ENCODE measurements at places on chromosomes 2 and 18.

GRCh38 chr2:238975408-238975807, 127.5 kb downstream of the TWIST2 start:
- DNase-seq, result no peak

DNA sequence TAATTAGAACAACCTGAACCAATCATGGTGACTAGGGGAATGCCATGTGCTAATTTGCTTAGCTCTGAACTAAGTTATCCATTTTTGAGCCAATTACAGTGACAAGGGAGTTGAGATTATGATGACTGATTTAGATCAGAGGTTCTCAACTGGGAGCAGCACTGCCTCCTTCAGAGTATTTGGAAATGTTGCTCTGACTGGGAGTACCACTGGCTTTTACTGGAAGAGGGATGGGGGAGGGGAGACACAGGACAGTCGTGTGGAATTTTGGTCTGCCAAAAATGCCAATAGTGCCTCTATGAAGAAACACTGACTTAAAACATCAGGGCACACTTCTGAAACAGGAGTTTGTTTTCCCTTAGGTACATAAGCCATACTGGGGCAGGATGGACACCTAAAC, 48.1 kb upstream of the VPS54 start:
- DNase-seq, result no peak

- DNase-seq, result no peak
These were observed 135.2 kb downstream of the RTN4 start for GRCh38 chr2:54915101-54915500.

DNA sequence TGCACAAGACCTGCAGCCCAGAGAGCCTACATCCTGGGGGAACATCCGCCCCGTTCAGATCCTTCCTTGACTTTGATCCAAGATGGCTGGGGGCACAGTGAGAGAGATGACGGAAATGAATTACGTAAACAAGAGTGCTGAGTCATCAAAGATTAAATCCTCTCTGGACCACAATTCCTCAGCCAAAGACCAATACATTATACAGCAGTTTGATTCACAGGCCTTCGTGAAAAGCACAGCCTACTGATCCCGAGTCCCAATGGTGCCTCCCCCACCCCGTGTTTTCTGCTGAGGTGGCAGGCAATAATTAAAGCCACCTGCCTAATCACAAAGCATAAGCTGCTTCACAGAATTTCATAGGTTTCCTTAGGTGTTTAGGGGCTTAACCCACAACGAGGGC, 43.0 kb downstream of the MYO5B start:
- DNase-seq, result peak; percentile 28

DNA sequence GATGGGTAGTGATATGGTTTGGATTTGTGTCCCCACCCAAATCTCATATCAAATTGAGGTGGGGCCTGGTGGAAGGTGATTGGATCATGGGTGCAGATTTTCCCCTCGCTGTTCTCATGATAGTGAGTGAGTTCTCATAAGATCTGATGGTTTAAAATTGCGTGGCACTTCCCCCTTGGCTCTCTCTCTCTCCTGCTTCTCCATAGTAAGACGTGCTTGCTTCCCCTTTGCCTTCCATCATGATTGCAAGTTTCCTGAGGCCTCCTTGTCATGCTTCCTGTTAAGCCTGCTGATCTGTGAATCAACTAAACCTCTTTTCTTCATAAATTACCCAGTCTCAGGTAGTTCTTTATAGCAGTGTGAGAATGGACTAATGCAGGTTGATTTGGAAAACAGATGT, 223.2 kb upstream of the APCDD1 start:
- no peak for DNase-seq

DNA sequence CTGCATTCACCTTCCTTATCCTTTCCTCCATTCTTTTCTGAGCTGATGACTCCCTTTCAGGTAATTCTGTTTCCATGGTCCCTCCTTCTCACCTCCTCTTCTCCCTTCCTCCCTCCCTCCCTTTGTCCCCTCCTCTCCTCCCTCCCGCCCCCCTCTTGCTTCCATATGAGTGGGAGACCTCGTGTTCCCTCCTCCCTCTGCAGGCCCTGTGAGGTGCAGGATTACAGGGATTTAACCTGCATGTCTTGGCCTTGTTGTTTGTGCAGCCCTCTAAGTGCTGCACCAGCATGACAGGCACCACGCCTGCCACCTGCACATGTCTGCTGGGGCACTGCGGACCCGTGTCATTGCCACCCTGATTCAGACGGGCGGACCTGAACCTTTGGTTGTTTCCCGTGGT, 103.1 kb downstream of the SNTG2 start:
- DNase-seq, result no peak

DNA sequence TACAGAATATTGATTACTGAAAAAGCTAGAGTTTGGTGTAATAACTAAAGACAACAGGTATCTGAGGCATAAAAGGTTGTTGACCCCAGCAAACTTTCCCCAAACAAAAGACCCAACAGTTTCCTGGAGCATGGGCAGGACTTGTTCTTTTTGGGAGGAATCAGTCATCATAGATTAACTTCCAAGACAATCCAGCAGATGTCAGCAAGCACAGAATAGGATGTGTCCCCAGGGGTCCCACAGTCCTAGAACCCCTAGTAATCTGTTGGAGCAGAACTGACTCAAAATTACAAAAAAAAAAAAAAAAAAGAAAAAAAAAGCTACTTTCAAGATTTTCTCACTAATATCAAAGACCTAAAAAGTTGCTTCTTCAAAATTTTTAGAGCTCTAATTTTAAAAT, 564.7 kb upstream of the SLC39A10 start:
- DNase-seq, result no peak

DNA sequence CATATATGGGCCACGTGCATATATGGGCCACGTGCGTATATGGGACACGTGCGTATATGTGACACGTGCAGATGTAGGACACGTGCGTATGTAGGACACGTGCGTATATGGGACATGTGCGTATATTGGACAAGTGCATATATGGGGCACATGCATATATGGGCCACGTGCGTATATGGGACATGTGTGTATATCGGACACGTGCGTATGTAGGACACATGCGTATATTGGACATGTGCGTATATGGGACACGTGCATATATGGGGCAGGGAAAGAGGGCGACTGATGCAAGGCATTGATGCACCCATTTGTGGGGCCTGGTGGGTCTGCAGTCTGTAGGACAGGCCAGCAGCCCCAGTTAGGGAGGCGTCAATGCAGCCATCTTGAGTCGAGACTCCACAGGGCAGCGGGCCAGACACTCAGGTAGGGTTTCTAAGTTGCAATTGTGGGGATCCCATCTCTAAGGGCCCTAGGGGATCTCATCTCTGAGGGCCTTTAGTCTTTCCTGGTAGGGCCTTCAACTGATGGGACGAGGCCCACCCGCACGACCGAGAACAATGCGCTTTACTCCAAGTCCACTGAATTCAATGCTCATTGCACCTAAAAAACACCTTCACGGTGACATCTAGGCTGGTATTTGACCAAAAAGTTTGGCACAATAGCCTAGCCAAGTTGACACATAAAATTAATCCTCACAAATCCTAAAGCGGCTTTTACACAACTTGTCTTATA, 92.3 kb upstream of the ZNF516 start:
- no peak for DNase-seq

- no peak for DNase-seq
These were observed 118.0 kb downstream of the PLB1 start for GRCh38 chr2:28613633-28614501.

- no peak for DNase-seq
These were observed 80.6 kb downstream of the EML6 start for GRCh38 chr2:54803783-54804751.

DNA sequence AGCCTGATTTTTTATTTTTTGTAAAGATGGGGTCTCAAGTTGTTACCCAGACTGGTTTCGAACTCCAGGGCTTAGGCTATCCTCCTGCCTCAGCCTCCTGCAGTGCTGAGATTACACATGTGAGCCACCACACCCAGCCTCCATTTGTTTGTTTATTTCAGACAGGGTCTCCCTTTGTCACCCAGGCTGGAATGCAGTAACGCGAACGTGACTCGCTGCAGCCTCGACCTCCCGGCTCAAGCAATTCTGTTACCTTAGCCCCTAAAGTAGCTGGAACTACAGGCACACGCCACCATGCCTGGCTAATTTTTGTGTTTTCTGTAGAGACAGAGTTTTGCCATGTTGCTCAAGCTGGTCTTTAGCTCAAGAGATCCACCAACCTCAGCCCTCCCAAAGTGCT, 27.2 kb downstream of the UBXN4 start:
- no peak for DNase-seq

DNA sequence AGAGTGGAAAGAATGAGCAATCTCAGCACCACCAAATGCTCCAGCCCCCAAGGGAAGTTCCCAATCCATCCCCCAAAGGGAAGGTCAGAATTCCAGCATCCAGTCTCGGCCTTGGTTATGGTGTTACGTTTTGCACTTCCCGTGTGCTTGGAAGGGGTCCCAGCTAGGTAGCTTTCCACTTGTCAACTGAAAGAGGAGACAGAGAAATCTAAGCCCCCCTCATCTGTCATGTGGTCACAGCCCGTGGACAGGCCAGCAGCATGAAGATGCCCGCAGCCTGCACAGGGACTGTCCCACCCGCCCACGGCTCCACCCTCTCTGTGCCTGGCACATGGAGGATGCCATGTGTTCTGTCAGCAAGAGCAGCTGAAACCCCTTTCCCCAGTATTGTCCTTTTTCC, 32.1 kb downstream of the RHOB start:
- DNase-seq, result no peak

DNA sequence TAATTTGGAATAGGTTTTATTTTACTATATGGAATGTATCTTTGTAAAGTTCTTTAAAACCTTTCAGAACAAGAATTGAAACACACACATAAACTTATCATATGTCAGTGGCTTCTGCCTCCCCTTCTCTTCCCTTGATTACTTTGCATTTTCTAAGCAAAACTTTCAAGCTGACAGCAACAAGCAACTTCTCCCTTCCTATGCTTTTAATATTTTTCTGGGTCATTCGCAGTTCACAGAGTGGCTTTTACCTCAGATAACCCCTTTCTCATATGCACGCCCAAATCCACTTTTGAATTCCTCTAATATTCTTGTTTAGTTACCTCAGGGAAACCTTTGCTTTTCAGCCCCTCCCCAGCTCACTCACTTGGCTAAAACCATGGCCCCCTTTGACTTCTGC, 36.7 kb upstream of the CDC42EP3 start:
- no peak for DNase-seq

DNA sequence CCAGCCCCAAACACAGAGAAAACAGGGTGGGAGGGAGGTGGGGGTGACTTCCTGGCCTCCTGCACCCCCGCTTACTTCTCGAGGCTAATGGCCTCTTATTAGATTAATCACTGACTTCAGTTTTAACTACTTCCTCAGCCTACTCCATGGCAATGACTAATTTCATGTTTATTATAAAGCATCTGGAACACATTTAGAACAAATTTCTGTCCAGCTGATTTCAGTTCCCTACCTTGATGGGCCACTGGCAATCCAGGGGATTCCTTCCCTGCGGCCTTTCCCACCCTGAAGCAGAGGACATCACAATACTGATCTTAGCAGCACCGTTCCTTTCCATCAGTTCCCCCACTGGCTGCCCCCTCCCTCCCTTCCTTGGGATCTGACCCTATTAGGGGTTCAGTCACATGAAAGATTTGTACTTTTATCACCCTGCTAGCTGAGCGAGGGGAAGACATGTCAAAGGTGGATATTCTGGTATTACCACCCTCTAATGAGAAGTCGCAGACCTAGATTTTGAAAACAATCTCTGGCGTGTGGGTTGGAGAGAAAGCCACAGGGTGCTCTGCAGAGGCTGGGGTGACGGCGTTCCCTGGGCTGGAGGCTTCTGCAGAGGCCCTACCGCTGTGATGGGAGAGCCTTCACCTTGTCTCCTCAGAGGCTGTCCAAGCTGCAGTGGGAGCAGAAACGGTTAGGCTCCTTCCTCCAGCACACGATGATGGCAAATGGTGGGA, 67.6 kb downstream of the KIAA2012 start:
- DNase-seq, result no peak

DNA sequence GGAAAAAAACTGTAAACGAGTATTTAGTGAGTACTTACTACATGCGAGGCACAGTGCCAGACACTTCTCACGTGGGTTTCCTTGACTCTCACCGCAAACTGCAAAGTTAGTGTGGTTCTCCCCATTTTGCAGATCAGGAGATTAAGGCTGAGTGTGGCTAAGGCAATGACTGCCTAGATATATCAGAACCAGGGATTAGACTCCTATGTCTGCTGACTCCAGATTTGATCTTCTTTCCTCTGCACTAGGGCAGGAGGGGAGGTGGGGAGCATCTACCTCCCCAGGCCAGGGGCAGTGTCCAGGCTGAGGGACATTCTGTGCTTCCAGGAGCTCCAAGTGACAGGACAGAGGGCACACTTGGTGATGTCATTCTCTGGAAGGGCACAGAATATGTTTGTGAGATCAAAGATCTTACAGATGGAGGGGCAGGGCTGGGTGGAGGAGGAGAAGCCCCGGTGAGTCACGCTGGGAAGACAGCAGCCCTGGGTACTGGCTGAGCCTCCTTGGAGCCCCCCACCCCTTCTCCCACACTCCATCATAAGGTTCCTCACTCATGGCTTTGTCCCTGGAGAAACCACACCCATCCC, 92.4 kb downstream of the RHOB start:
- DNase-seq, result peak; percentile 16

- DNase-seq, result no peak
These were observed 2.1 kb downstream of the NABP1 start for GRCh38 chr2:191679818-191680600.
